Activated CD8-positive, alpha-beta memory T cell treated with anti-CD3 and anti-CD28 coated beads for 48 hours (primary cell): ENCODE measurements at places on chromosomes 7 and 10.

GRCh38 chr7:143392875-143393266 is 11.7 kb downstream of the ZYX start:
- no peak for DNase-seq

DNA sequence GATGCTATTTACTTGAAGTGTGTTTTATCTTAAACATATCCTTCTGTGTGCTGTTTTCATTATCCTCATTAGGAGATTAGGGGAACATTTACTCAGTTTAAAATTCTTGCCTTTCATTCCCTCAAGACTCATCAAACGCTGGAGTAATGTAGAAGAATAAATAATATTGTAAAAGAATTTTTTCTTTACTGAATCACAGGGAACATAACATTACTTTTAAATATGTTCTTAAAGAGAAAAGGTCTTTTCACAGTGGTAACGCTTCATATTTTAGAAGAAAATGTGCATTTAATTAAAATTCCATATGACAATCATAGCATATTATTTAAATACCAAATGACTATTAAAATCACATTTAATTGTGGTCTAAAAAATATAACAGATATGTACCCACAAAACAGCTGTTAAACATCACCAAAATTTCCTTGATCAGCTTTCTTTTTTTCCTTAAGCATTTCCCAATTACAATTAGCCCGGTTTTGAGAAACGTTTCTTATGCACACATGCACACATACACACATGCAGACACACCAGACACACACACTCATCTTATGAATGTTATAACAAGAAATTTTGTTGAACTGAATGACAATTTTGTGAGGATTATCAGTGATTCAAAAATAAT is 102.0 kb upstream of the GLI3 start:
- DNase-seq: no peak

GRCh38 chr10:128481152-128481840 is 355.1 kb upstream of the MKI67 start:
- DNase-seq: no peak

DNA sequence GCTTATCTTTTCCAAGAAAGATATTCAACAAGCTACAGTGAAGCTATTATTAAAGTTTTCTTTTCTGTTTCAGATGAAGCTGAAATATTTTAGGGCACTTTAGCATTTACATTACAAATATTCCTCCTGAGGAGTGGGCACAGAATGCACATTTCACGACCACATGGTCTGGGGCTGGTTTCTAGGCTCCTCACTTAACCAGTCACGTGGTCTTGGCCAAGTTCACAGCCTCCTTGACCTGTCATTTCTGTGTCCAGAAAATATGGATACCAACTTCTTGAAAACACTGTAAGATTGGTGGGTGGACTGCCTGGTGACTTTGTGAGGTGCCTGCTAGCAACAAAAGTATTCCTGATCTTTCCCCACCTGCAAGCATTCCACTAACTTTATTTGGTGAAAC is 70.9 kb downstream of the FAM171A1 start:
- DNase-seq: no peak

GRCh38 chr10:21753497-21754270 is 219.7 kb downstream of the MLLT10 start:
- no peak for DNase-seq

DNA sequence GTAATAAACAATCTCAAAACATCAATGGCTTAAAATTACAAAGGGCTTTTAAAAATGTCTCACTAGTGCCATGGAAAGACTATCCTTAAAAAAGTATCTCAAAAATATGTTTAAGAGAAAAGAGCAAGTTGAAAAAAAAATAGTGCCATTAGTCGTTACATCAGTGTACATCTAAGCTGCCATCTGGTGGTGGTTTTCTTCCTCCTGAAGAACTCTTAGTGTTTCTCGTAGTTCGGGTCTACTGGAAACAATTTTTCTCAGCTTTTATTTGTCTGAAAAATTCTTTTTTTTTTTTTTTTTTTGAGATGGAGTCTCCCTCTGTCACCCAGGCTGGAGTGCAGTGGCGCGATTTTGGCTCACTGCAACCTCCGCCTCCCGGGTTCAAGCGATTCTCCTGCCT is 5.9 kb upstream of the GARIN1A start:
- no peak for DNase-seq

GRCh38 chr10:18164093-18164492 is 23.9 kb downstream of the CACNB2 start:
- DNase-seq: no peak

- no peak for DNase-seq
Observed at GRCh38 chr7:47739301-47739875, 157.5 kb upstream of the TNS3 start.

DNA sequence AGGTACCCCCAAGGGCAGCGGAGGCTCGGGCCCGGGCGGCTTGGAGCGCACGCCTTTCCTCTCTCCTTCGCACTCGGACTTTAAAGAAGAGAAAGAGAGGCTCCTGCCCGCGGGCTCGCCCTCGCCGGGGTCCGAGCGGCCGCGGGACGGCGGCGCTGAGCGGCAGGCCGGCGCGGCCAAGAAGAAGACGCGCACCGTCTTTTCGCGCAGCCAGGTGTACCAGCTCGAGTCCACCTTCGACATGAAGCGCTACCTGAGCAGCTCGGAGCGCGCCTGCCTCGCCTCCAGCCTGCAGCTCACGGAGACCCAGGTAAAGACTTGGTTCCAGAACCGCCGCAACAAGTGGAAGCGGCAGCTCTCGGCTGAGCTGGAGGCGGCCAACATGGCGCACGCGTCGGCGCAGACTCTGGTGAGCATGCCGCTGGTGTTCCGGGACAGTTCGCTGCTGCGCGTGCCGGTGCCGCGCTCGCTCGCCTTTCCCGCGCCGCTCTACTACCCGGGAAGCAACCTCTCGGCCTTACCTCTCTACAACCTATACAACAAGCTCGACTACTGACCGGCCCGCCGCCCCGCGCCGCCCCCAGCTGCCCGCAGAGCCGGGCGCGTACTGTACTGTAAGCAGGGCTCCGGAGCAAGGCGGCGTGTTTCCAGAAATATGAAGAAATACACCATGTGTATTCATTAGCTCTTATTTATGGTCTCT is 1.8 kb downstream of the HMX2 start:
- DNase-seq: no peak

- DNase-seq: no peak
Observed at GRCh38 chr10:110680273-110681020, 36.3 kb downstream of the RBM20 start.

DNA sequence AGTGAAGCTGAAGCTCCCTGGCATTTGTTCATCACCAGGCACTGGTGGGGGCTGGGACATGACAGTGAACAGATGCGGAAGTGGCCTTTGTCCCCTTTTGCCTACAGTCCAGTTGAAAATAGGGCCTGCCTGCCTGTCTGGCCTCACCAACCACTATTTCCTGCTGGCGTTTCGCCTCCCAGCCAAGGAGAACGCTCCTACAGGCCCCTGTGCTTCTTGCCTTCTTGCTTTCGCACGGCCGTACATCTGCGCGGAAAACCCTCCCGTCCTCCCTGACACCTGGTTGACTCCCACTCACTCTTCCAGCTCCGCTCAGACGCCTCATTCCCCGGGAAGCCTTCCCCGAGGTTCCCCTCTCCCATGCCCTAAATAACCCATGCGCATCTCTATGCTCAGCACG is 317.3 kb downstream of the PRPF18 start:
- DNase-seq: no peak

- no peak for DNase-seq
Observed at GRCh38 chr7:101814081-101814990, 3.1 kb upstream of the CUX1 start.

DNA sequence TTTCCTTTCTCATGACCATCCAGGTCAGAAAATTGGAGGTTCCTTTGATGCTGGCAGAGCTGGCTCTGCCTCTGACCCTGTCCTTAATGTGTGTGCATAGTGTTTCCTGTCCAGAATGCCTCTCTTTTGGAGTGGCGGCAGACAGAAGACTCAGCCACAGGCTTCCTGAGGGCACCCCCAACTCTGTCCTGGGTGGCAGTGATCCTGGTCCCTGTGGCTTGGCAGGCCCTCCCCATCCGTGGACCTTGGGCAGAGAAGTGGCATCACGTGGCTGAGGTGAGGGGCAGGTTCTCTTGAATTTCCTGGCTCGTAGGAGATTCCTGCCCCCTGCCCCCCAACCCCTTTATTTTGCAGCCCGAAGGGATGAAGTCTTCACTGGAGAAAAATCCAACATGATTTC is 133.1 kb downstream of the RGS10 start:
- DNase-seq: no peak
